Transverse colon (tissue), 4 donors: ENCODE measurements at places on chromosomes 7 and 10. TPM values are rescaled to one million over a fixed set of nuclear protein-coding genes. Genes with fewer than 3 reads are reported as not detected.
A peak's percentile ranks its signal among the peaks of the same experiment; 100 is the strongest.

DNA sequence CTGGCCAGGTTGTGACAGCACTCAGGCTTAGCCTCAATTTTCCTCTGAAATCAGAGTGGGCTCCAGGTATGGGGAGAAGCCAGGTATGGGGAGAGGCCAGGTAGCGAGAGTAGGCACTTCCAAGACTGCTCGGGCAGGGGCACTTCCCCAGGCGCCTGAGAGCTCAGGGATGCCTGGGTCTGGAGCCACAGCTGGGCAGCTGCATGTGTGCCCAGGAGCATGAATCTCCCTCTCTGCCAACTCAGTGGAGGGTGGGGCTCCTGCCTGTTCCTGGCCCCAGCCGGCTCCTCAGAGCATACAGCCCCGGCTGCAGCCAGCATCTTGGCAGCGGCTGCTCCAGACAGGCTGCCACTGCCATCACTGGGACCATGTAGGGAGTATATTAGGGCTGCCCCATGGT is 313.9 kb downstream of the AUTS2 start:
- no peak for DNase-seq

DNA sequence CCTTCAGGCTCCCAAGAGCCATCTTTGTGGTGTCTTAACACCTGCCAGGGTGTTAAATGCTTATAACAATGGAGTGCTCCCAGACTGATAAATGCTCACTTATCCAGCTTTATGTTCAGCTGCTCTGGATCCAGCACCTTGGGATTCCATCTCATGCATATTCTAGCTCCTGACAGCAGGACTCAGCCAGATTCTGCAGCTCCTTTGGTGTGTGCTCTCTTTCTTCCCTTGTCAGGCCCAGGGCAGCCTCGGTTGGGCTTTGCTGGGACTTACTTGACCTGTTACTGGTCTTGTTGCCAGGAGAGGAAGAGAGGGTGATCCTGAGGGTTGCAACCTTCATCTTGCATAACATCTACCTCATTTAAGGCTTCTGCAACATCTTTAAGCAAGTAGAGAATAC is 59.4 kb upstream of the CCNY start:
- no peak for DNase-seq

- DNase-seq: no peak
Measured at GRCh38 chr7:100360135-100360854, 2.4 kb downstream of the PILRB start.

DNA sequence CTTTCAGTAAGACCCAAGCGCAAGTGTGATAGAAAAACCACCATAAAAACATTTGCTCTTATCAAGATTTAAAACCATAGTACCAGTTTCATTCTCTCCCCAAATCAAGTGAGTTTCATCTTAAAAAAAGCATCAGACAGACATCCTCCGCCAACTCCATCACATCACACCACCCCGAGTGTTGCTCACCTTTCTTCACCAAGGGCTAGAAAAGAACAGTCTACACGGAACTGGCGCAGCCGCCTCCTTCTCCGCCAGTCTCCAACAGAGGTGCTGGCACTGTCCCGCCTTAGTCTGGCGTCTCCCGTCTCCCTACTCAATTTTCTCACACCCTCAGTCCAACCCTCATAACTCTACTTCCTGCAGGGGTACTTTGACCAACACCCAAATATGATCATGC is 46.9 kb upstream of the WIPI2 start:
- no peak for DNase-seq

DNA sequence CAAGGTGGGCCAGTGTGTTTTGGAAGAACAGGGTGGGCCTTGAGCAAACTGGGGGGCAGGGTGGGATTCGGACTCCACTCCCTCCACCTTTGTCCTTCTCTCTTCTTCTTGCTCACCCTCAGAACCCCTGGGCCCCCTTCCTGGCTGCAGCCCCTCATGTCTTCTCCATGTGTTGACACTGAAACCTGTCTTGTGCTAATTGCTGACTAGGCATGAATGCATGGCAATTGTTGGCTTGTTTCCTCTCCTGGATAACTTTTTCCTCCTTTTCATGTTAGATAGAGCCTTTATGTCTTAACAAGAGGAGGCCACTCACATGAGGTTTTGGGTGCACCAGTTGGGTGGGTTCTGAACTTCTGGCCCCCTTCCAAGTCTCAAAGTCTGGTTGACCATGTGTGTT is 181.6 kb upstream of the MKI67 start:
- DNase-seq: no peak

- DNase-seq: no peak
Measured at GRCh38 chr7:133448012-133448411, 195.1 kb downstream of the EXOC4 start.

GRCh38 chr10:121675344-121675743 is 77.1 kb upstream of the FGFR2 start:
- DNase-seq: no peak

DNA sequence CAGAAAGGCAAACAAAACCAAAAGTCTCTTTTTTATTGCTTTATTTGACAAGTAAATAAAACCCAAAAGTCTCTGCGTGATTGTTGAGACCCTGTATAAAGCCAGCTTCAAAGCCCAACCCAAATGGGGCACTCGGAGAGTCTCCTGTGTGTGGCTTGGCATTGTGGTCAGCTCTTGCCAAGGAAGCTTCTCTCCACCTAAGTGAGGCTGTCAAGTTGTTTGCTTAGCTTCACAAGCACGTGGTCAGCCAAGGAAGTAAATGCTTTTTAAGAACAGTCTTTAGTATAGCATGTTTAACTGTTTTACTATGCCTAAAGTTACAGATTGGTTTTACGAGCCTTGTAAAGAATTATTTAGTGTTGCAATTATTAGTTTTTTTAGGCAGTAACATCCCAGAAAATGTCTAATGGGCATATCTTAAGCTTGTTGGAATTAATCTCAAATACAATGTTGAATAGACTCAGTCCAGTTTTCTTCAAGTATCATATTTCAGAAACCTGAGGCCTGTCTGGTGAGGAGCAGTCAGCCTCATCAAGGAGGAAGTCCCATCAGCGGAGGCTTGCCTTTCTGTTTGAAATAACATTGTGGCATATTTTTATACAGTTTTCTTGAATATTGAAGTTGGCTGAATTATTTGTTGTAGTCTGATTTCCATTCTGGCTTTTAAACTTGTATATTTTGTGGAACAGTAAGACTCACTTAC is 144.3 kb downstream of the ANKRD30A start:
- DNase-seq: no peak

- DNase-seq: no peak
Measured at GRCh38 chr7:106279425-106280197, 5.2 kb downstream of the NAMPT start.

DNA sequence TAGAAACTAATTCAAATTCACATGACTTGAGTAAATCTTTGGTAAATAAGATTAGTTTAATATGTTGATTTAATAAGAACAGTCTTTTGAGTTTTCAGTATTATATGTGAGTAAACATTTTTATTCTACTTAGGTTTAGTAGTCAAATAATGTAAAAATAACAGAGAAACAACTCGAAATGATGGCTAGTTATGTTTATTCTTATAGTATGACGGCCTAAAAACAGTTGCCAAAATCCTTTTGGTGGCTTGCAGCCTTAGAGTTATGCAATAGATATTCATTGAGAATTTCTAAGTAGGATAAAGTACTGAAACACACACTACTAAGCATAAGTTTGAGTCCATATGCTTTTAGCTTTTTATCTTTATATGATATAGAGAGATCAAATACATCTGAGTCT is 184.8 kb downstream of the GNAI1 start:
- no peak for DNase-seq

- peak; percentile 69 for DNase-seq
Measured at GRCh38 chr7:341841-342638, 52.1 kb downstream of the FOXL3 start.

GRCh38 chr7:91082852-91083495 is 181.3 kb upstream of the FZD1 start:
- no peak for DNase-seq

- DNase-seq: no peak
Measured at GRCh38 chr7:21364801-21365271, 63.0 kb upstream of the SP4 start.

Gene ZNF25
- 8.4 TPM for total RNA-seq

Gene ENKUR
- total RNA-seq: not detected

Gene OR2A7
- 14.1 TPM for total RNA-seq

Gene CPA5
- not detected for total RNA-seq

Gene GRM3
- not detected for total RNA-seq

Gene CREM
- 2.8 TPM for total RNA-seq

Gene SFXN4
- total RNA-seq: 61.3 TPM

Gene DLG5
- 33.5 TPM for total RNA-seq
